Brain (organoid and tissue), 16 donors: ENCODE measurements at places on chromosomes 7 and 10.
A peak's percentile ranks its signal among the peaks of the same experiment; 100 is the strongest.

DNA sequence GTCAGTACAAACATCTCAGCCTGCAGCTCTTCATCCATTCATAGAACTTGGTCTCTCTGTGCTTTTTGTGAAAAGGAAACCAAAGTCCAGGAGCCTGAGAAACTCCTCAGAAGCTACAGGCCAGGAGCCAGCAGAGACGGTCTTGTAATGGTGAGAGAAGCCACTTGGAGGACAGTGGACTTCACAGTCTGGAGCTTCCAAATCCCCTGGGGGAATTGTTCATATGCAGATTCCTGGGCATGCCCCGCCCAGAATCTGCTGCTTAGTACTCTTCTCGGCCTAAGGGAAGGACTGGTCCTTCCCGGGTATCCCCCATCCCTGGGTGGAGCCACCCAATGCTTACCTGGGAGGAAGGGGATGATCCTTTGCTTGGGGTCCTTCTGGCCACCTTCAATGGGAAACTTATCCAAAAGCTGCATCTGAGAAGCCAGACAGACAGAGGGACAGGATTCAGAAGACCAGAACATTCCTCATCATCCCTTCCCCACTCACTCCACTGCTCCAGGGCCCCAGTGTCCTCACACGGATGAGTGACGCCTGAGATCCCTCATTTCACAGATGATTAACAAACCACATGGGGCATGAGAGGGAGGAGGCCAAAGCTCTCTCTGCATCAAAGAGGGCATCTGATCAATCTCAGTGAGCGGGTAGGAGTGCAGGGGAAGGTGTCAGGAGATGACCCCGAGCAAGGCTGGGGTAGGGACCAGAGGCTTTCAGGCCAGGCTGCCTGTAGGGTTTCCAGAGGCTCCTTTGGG, 88.4 kb downstream of the SH3PXD2A start:
- DNase-seq: no peak

DNA sequence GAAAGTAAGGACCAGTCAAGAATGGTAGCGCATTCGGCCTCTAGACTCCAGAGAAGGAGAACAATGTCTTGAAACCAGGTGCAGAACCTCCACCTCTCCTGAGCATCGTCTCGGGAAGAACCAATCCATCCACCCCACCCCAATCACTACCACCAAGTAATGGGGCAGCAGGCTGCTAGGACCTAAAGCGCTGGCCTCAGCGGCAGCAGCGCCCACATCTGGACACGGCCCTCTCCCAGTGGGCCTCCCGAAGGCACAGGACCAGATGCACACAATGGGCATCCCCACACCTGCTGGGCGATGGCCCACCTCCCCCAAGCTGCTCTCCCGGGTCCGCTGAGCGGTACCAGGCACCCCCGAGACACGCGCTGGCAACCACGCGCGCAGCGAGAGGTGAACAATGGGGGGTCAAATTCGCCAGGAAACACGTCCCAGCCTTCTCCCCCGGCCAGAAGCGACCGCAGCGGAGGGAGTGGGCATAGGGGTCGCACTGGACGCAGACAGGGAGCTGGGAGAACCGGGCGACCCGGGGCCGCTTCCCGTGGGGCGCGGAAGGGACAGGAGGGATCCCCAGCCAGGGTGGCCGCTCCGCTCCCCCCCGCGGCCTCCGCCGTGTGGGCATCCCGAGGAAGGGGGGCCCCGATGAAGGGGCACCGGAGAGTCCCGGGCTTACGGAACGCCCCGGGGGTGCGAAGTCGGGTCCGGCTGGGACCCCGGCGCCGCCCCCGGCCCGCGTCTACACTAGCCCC, 506 bp downstream of the CTTNBP2 start:
- peak; percentile 40 for DNase-seq

DNA sequence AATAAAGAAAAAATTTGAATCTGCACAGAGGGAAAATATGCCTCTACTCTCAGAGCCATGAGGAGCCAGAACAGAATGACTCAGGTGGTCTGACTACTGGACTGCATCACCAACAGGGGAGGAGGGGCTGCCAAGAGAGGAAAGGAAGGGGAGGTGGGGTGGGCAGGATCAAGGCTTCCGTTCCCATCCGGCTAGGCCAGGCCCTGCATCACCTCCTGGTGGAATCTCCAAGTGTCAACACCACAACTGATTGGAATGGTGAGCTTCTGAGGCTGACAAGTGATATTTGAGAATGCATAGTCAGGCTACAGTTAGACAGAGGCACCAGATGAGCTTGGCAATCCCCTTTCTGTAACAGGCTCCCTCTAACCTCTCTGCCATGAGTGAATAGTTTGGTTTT, 10.4 kb upstream of the GPR26 start:
- DNase-seq: no peak

- peak; percentile 11 for DNase-seq
Measured at GRCh38 chr7:16399265-16399831, 22.0 kb downstream of the CRPPA start.

GRCh38 chr10:5013385-5013784, 9.7 kb upstream of the AKR1C2 start:
- no peak for DNase-seq

- no peak for DNase-seq
Measured at GRCh38 chr7:2359610-2360009, 5.0 kb downstream of the EIF3B start.

GRCh38 chr10:109859221-109859620, 64.1 kb downstream of the XPNPEP1 start:
- no peak for DNase-seq
